Naive thymus-derived CD8-positive, alpha-beta T cell (primary cell): ENCODE measurements at places on chromosomes 2 and 18. TPM values are rescaled to one million over a fixed set of nuclear protein-coding genes. Genes with fewer than 3 reads are reported as not detected.

Gene D2HGDH
- total RNA-seq, result 51.6 TPM

Gene FAM161A
- total RNA-seq, result 6.1 TPM

Gene FTCDNL1
- 2.3 TPM for total RNA-seq

Gene LYG2
- total RNA-seq, result not detected

Gene IL36G
- not detected for total RNA-seq

Gene IER3IP1
- total RNA-seq, result 8.0 TPM

Gene CEP192
- 40.9 TPM for total RNA-seq

Gene TWIST2
- total RNA-seq, result not detected

Gene IGFBP2
- not detected for total RNA-seq

Gene BMP10
- total RNA-seq, result not detected

Gene CRYGC
- total RNA-seq, result not detected

Gene KATNAL2
- 1.7 TPM for total RNA-seq

Gene ZNF407
- total RNA-seq, result 26.8 TPM

Gene SCYGR4
- not detected for total RNA-seq

Gene FHOD3
- not detected for total RNA-seq

Gene OST4
- 246 TPM for total RNA-seq

Gene STPG4
- total RNA-seq, result 1.0 TPM

Gene NT5DC4
- total RNA-seq, result not detected

Gene KCNJ3
- not detected for total RNA-seq

Gene HS6ST1
- 14.4 TPM for total RNA-seq

Gene CGREF1
- total RNA-seq, result 0.68 TPM

Gene ANKRD62
- total RNA-seq, result not detected

Gene ATP8B1
- not detected for total RNA-seq

Gene TCF7L1
- total RNA-seq, result not detected

Gene CHMP3
- total RNA-seq, result 83.3 TPM

Gene UGT1A3
- not detected for total RNA-seq

Gene BBS5
- 4.1 TPM for total RNA-seq

Gene G6PC2
- total RNA-seq, result not detected

Gene MC2R
- not detected for total RNA-seq

Gene FHL2
- not detected for total RNA-seq

Gene FAHD2B
- total RNA-seq, result 13.0 TPM

Gene MEP1B
- total RNA-seq, result not detected

Gene SLC9A4
- total RNA-seq, result not detected

Gene CLK1
- total RNA-seq, result 348 TPM

Gene REG3G
- not detected for total RNA-seq

Gene NAT8
- not detected for total RNA-seq

Gene GKN1
- total RNA-seq, result not detected

Gene PJVK
- total RNA-seq, result 4.2 TPM

Gene IKZF2
- total RNA-seq, result 18.9 TPM

Gene LAMA1
- not detected for total RNA-seq

Gene GREB1
- 1.1 TPM for total RNA-seq

Gene RTP5
- not detected for total RNA-seq

Gene MYL1
- total RNA-seq, result not detected

Gene UNC80
- not detected for total RNA-seq

Gene EEF1B2
- 1,110 TPM for total RNA-seq

Gene STRN
- total RNA-seq, result 33.4 TPM

Gene HOXD10
- total RNA-seq, result not detected

Gene ATP5MC3
- 77.6 TPM for total RNA-seq

Gene CCDC68
- total RNA-seq, result not detected

Gene SERPINB12
- not detected for total RNA-seq

Gene AQP12A
- not detected for total RNA-seq

Gene ALS2
- total RNA-seq, result 14.2 TPM
